ENCODE measurements at places on chromosomes 7 and 10.

- H3K4me3 ChIP-seq = no peak overlapping the region
- H3K36me3 ChIP-seq = 0 out of 2 replicates have a peak, but pooled peaks cover 2% of the 10 kb centered on the region
- no peaks in the 10 kb centered on the region for H3K27me3 ChIP-seq
- DNase-seq = no peak
- H3K27ac ChIP-seq = no peak overlapping the region
Measured at GRCh38 chr10:58372607-58373441, 12.4 kb upstream of the TFAM start.

DNA sequence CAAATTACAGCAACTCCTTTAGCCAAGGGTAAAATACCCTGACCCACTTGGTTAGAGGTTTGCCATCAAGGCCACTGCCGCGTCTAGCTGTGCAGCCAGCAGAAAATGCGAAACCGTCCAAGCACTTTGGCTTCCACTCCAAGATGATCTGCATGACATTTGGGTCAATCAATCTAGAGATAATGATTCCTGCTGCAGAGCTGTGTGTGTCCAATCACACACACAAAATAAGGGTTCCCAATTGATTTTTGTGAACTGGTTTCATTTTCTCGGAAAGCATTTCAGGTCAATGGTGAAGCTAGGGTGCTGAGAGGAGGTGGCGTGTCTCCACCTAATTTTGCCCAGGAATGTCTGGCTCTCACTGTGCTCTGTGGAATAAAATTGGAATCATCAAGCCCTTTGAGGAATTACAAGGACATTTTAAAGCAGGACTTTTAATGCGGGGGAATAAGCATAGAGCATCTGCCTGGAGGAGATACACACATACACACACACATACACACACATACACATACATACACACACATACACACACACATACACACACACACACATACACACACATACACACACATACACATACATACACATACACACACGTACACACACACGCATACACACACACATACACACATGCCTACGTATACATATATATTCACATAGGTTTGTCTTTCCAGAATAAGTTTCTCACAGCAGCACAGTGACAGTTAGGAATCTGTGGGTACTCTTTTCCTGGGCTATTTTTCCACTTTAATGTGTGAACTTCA lies 59.5 kb downstream of the ACADSB start:
- peaks cover 27% of the 10 kb centered on the region for H3K27me3 ChIP-seq
- DNase-seq = no peak
- H3K27ac ChIP-seq = no peak overlapping the region
- no peaks in the 10 kb centered on the region for H3K36me3 ChIP-seq
- no peak overlapping the region for H3K4me3 ChIP-seq
- H3K4me1 ChIP-seq = no peaks in the 10 kb centered on the region

- no peaks in the 10 kb centered on the region for H3K36me3 ChIP-seq
- no peak for DNase-seq
- no peak overlapping the region for H3K4me3 ChIP-seq
- peaks cover 57% of the 10 kb centered on the region for H3K4me1 ChIP-seq
- no peaks in the 10 kb centered on the region for H3K27me3 ChIP-seq
Measured at GRCh38 chr10:78807504-78808203, 261.1 kb upstream of the ZMIZ1 start.

DNA sequence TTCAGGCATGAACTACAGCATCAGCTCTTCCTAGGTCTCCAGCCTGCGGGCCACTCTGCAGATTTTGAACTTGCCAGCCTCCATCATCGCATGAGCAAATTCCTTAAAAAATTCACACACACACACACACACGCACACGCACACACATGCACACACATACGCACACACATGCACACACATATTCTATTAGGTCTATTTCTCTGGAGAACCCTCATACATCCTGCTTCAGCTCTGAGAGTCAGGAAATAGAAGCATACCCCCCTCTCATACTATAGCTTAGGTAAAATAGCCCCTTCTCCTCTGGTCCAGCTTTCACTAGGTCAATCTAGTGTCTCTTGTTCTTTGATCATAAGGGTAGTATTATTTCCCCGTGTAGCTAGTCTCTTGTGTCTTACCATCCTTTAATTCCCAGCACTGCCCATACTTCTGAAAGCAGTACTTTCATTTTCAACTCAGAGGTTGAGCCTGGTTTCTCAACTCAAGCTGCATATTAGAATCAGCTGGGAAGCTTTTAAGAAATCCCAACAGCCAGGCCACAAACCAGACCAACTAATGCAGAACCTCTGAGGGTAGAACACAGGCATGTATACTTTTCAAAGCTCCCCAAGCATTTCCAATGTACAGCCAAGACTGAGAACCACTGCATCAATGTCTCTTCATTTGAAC lies 30.9 kb upstream of the ITGB8 start:
- H3K4me1 ChIP-seq = peaks cover 34% of the 10 kb centered on the region
- no peak overlapping the region for H3K27ac ChIP-seq
- H3K4me3 ChIP-seq = no peak overlapping the region
- no peak for DNase-seq
- no peaks in the 10 kb centered on the region for H3K36me3 ChIP-seq

DNA sequence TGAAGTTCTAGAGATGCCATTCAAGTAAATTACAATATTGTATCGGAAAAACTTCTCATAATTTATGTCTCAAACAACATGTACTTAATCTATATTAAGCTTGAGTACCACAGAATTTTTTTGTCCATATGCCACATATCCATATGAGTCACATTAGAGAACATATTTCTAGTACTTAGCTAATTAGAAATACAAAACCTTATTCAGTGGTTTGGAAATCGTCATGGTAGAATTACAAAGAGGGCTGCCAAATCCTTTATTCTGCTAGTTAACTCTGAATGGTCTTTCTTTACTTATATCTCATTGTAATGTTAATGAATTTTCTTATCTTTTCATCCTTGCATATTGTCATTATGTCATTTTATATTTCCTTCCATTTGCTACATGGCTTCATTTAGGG lies 9.0 kb upstream of the VIM start:
- H3K4me1 ChIP-seq = peaks cover 41% of the 10 kb centered on the region
- H3K27ac ChIP-seq = no peak overlapping the region
- H3K4me3 ChIP-seq = no peak overlapping the region
- no peaks in the 10 kb centered on the region for H3K36me3 ChIP-seq

- no peaks in the 10 kb centered on the region for H3K4me1 ChIP-seq
- no peaks in the 10 kb centered on the region for H3K27me3 ChIP-seq
- DNase-seq = no peak
- no peak overlapping the region for H3K4me3 ChIP-seq
- no peaks in the 10 kb centered on the region for H3K36me3 ChIP-seq
- H3K27ac ChIP-seq = no peak overlapping the region
Measured at GRCh38 chr10:119546009-119546408, 3.5 kb upstream of the RGS10 start.

- H3K36me3 ChIP-seq = 0 out of 2 replicates have a peak, but pooled peaks cover 2% of the 10 kb centered on the region
- peak overlapping the region; percentile 69 for H3K4me3 ChIP-seq
Measured at GRCh38 chr7:1136841-1137516, 23.0 kb downstream of the ZFAND2A start.

DNA sequence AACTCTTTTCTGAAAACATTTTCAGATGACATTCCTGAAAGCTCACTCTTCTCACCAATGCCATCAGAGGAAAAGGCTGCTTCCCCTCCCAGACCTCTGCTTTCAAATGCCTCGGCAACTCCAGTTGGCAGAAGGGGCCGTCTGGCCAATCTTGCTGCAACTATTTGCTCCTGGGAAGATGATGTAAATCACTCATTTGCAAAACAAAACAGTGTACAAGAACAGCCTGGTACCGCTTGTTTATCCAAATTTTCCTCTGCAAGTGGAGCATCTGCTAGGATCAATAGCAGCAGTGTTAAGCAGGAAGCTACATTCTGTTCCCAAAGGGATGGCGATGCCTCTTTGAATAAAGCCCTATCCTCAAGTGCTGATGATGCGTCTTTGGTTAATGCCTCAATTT lies 16.5 kb downstream of the ANLN start:
- H3K4me1 ChIP-seq = peaks cover 16% of the 10 kb centered on the region
- no peak for DNase-seq
- H3K27me3 ChIP-seq = no peaks in the 10 kb centered on the region
- H3K36me3 ChIP-seq = peaks cover 79% of the 10 kb centered on the region

DNA sequence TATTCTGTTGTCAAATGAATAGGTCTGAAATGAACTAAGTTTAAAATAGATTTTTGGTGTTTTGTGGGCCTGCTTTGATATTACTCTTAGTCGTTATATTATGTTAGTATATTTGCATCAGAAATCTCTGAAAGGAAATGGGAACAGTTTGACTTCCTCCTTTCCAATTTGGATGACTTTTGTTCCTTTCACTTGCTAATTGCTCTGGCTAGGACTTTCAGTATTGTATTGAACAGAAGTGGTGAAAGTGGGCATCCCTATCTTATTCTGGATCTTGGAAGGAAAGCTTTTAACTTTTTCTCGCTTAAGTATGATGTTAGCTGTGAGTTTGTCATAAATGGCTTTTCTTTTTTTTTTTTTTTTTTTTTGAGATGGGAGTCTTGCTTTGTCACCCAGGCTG lies 273.6 kb upstream of the DKK1 start:
- H3K27ac ChIP-seq = no peak overlapping the region
- H3K4me3 ChIP-seq = no peak overlapping the region
- H3K36me3 ChIP-seq = no peaks in the 10 kb centered on the region

DNA sequence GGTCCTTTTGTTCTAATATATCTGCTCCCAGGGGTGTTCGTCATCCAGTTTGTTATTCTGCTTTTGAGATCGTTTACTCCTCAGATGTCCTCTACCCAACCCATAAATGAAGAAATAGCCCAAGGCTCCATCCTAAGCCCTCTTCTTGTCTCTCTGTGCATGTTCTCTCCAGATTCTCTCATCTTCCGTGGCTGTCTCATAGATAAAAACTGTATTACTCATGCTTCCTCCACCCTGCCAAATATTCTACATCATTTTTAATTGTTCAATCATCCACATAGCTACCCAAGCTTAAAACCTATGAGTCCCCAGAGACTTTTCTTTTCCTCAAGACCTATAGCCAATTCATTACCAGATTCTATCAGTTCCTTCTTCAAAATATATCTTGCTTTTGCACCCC lies 44.9 kb downstream of the CAV1 start:
- H3K4me3 ChIP-seq = no peak overlapping the region
- H3K27me3 ChIP-seq = no peaks in the 10 kb centered on the region
- no peaks in the 10 kb centered on the region for H3K36me3 ChIP-seq
- peaks cover 56% of the 10 kb centered on the region for H3K4me1 ChIP-seq

DNA sequence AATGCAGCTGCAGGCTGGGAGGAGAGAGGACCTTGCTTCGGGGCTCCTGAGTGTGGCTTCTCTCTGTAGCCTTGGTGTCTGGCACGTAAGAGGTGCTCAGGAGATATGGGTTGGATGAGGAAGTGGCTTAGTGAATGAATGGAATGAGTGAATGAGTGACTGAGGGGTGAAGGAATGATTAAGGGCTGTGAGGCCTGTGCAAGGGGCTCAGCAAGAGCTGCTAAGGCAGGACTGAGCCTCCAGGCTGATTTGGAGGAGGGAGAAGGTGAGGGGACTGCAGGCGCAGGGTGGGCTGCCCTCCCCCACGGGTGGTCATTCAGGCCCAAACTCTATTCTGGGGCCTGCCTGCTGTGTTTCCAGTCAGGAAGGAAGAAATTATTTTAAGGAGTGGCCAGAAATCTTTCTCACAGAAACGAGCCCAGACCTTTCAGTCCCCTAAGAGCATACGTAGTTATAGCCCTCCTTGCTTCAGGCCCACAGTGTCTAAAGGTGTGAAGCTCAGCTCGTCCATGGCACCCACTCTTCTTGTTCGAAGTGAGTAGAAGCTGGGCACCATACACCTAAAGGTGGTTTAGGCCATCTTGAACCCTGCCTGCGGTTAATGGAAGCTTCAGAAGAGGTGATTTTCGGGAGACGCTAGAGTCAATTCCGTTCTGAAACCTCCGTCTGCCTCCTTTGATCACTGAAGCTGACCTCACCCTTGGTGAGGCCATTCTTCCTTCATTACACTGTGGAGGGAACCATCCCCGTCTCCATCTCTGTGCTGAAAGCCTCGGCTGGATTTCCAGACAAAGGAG lies 49.5 kb upstream of the SAMD8 start:
- H3K36me3 ChIP-seq = no peaks in the 10 kb centered on the region
- no peaks in the 10 kb centered on the region for H3K4me1 ChIP-seq
- no peak for DNase-seq
- H3K27me3 ChIP-seq = no peaks in the 10 kb centered on the region
- H3K4me3 ChIP-seq = no peak overlapping the region
- H3K27ac ChIP-seq = no peak overlapping the region

- H3K36me3 ChIP-seq = no peaks in the 10 kb centered on the region
- H3K27ac ChIP-seq = no peak overlapping the region
- H3K4me1 ChIP-seq = no peaks in the 10 kb centered on the region
- H3K4me3 ChIP-seq = no peak overlapping the region
- DNase-seq = no peak
Measured at GRCh38 chr10:49001870-49002672, 62.4 kb upstream of the LRRC18 start.

- peak overlapping the region; percentile 1 for H3K27ac ChIP-seq
- no peak overlapping the region for H3K4me3 ChIP-seq
- no peaks in the 10 kb centered on the region for H3K27me3 ChIP-seq
- H3K4me1 ChIP-seq = peaks cover 83% of the 10 kb centered on the region
- peak; percentile 69 for DNase-seq
- no peaks in the 10 kb centered on the region for H3K36me3 ChIP-seq
Measured at GRCh38 chr10:34523017-34523767, 291.9 kb downstream of the PARD3 start.

GRCh38 chr10:116126239-116126638 lies 146.8 kb downstream of the GFRA1 start:
- H3K4me1 ChIP-seq = no peaks in the 10 kb centered on the region
- no peaks in the 10 kb centered on the region for H3K36me3 ChIP-seq
- no peak for DNase-seq
- H3K27ac ChIP-seq = no peak overlapping the region
- H3K4me3 ChIP-seq = no peak overlapping the region
- no peaks in the 10 kb centered on the region for H3K27me3 ChIP-seq

GRCh38 chr10:78973901-78974616 lies 94.7 kb upstream of the ZMIZ1 start:
- H3K4me3 ChIP-seq = peak overlapping the region; percentile 53
- DNase-seq = peak; percentile 100
- no peaks in the 10 kb centered on the region for H3K27me3 ChIP-seq
- peaks cover 39% of the 10 kb centered on the region for H3K4me1 ChIP-seq

- no peak overlapping the region for H3K4me3 ChIP-seq
- H3K36me3 ChIP-seq = no peaks in the 10 kb centered on the region
- no peaks in the 10 kb centered on the region for H3K27me3 ChIP-seq
- no peak for DNase-seq
Measured at GRCh38 chr7:105350906-105351305, 37.8 kb downstream of the SRPK2 start.

DNA sequence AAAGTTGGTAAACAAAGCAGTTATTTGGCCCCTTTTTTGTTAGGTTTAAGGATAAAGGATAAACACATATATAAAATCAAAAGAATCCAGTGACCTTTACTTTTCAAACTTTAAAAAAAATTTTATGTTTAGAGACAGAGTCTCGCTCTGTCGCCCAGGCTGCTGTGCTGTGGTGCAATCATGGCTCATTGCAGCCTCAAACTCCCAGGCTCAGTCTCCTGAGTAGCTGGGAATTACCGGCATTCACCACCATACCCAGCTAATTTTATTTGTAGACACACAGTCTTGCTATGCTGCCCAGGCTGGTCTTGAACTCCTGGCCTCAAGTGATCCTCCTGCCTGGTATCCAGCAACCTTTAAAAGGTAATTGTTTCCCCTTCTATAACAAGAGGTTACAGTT lies 31.3 kb downstream of the GNA12 start:
- peaks cover 26% of the 10 kb centered on the region for H3K4me1 ChIP-seq
- H3K27me3 ChIP-seq = no peaks in the 10 kb centered on the region
- H3K4me3 ChIP-seq = no peak overlapping the region
- no peaks in the 10 kb centered on the region for H3K36me3 ChIP-seq

GRCh38 chr10:32948451-32948850 lies 9.6 kb downstream of the ITGB1 start:
- peaks cover 57% of the 10 kb centered on the region for H3K36me3 ChIP-seq
- no peaks in the 10 kb centered on the region for H3K27me3 ChIP-seq
- H3K27ac ChIP-seq = no peak overlapping the region
- H3K4me1 ChIP-seq = peaks cover 78% of the 10 kb centered on the region
- no peak for DNase-seq
